ENCODE measurements at places on chromosomes 12 and 14.
A peak's percentile ranks its signal among the peaks of the same experiment; 100 is the strongest.

- DNase-seq = no peak
Observed at GRCh38 chr12:48857278-48857994, 5.5 kb upstream of the DDX23 start.

DNA sequence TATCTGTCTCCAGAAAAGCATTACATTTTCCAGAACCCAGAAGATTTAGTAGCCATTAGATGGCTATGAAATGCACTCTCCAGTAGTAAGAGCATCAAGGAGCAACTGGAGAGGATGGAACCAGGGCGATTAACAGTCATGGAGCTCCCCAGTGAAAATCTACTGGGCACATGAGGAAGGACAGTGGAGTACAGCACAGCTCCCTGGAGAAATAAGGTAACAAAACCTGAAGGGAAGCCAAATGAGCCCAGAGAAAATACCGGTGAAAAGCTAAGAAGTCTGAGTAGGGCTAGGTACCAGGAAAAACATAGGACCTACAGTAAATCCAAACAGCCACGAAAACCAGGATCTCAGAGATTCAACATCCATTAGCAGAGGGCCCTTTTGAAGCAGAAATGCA is 21.6 kb downstream of the SOX5 start:
- no peak for DNase-seq

DNA sequence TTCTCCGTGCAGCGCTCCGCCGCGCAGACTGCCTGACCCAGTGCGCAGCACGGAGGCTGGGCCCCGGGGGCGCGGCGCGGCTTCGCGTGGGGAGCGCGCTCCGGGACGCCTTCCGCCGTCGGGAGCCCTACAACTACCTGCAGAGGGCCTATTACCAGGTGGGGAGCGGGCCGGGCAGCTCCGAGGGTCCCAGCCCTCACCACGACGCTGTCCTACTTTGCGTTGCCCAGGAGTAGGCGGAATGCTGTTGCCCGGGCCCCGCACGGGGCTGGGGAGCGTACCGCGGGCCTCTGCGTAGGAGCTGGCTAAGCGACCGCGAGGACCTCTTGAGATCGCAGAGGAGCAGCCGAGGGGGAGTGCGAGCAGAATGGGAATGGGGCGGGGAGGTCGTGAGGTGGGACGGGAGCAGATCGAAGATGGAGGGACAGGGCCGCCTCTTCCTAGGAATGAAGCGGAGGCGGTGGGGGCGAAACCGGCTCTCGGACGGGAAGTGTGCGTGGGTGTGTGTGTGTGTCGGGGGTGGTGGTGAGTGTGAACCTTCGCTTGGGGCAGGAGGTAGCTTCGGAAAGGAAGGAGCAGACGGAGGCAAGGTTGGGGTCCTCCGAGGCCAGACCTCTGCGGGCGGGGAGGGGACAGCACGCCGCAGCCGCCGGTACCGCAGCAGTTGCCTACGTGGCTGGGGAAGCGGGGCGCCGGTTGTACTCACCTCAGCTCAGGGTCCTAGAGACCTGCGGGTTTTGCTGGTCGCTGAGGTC is 751 bp downstream of the P3H3 start:
- no peak for DNase-seq

GRCh38 chr12:14417715-14418114 is 52.2 kb downstream of the ATF7IP start:
- peak; percentile 53 for DNase-seq

- DNase-seq = no peak
Observed at GRCh38 chr12:42277396-42278127, 39.5 kb upstream of the YAF2 start.

GRCh38 chr14:84483072-84483420 is 1046.9 kb upstream of the FLRT2 start:
- DNase-seq = no peak

GRCh38 chr14:91225025-91225424 is 19.5 kb downstream of the GPR68 start:
- no peak for DNase-seq

DNA sequence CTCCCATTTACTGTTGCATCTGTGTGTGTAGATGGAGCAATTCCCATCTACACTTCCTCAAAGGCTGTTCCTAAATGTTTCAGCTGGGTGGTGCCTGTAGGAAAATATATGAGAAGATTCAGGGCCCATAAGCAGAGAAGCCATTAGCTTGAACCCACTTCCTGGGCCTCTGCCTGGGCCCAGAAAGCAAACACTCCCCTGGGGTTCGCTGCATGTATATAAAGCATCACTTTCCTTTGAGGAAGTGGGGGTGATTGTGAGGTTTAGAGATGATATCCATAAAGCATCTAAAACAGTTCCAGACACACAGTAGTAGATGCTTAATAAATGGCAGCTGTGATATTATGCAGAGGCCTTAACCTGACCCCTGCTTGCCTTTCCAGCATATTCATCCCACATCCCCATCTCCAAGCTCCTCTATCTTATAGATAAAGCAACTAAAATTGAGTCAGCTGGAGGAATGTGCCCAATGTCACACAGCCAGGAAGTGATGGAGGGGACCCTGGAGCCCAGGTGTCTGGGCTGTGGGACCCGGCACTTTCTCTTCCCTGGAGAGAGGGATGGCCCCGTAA is 280.0 kb upstream of the CRY1 start:
- no peak for DNase-seq

- DNase-seq = no peak
Observed at GRCh38 chr12:6394398-6394797, 10.4 kb downstream of the LTBR start.

DNA sequence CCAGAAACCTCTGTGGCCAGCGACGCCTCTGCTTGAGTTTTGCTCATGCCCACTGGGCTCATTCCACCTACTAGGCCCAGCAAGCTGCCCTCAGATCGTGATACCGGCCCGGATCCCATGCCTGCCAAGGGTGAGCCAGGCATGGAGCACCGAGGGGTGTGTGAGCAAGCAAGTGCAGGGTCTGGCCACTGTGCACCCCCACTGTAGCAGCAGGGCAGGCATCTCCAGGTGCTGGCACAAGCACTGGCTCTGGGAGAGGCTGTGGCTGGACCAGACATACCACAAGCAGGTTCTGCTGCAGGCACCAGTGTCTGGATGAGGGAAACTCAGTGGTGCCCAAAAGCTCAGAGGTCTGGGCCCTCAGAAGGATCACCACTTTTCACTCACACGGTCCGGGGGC is 20.6 kb downstream of the FAM186A start:
- no peak for DNase-seq

GRCh38 chr12:54051026-54051842 is 2.4 kb upstream of the HOXC4 start:
- no peak for DNase-seq

DNA sequence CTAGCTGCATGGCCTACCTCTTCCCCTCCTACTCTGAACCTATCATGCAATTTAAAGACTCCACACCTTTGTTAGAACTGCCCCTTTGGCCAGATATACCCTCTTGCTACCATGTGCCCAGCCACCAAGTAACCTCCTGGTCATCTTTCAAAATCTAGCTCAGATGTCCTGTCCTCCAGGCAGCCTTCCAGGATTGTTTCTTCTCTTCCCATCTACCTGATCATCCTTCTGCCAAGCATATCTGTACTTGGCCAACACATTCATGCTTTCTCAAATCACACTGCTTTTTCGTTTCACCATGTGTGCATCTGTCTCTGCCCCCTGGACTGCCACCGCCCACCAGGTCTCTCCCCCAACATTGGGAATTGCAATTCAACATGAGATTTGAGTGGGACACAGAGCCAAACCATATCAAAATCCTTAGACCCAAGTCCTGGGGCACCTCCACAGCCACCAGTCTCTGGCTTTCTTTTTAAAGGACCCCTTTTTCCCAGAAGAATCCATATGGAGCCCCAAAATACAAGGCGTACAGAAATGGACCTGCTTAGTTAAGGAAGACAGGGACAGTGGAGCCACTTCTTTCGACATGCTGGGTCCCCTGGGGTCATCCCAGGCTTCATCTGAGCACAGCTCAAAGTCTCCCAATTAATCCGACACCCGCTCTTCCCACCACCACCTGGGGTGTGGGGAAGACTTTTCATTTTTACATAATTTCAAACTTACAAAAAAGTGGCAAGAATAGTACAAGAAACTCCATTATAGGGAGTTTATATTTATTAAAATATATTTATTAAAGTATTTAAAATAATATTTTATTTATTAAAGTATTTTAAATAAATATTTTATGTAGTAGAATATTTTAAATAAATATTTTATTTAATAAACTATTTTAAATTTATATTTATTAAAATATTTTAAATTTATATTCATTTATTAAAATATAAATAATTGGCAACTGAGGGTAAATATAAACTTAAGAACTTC is 7.9 kb upstream of the CMKLR1 start:
- no peak for DNase-seq

DNA sequence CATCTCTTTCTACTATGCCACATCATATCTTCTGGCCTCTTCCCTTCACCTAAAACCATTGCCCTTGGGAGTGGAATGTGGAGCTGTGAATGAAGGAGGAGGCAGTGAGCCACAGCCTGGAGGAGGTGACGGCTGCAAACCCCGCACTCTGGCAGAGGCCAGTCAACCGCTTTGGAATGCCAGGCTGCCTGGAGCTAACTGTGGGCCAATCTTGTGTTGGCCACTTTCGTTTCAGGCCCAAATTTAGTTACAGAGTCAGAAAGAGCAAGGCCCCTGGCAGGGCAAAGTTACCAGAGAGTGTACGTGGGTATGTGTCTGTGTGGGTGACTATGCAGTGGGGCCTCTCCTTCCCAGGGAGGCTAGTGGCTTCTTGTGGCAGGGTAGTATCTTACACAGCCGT is 40.1 kb downstream of the CACNA1C start:
- DNase-seq = no peak

DNA sequence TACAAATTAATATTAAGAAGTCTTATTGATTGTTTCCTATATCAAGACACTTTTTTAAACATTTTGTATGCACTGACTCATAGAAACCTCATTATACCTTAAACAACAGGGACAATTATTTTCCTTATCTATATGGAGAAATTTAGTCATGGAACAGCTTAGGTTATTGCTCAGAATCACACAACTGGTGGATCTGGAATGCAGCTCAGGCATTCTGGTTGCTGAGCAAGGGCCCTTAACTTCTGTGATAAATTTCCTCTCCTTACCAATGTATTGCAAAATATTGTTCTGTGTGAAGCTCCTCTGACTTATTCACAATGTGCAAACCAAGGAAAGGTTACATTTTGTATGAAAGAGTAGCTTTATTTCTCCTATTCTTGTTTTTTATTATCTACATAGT is 817.8 kb downstream of the LRFN5 start:
- DNase-seq = no peak

DNA sequence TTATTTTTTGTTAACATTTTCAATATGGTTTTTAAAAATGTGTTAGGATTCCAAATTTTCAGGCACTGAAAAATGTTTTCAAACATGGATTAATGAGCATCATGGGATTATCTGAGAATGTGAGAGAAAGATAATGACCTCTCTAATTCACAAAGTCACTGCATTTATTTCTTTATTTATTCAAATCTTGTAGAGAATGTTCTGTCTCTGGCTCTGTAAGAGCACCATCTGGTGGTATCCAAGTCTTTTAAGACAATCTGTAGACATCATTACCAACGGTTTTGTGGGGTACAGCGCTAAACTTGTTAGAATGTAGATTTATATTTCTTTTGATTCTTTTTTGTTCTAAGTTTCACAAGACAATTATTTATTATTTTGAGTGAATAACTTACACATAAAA is 956.0 kb upstream of the NOVA1 start:
- no peak for DNase-seq

GRCh38 chr12:103273645-103274044 is 222.1 kb downstream of the C12orf42 start:
- no peak for DNase-seq

GRCh38 chr12:91804533-91804932 is 341.1 kb downstream of the BTG1 start:
- no peak for DNase-seq

- no peak for DNase-seq
Observed at GRCh38 chr14:32200368-32201192, 1.3 kb upstream of the RNU6-7 start.

GRCh38 chr14:22772725-22773124 is 6.2 kb downstream of the OXA1L start:
- DNase-seq = no peak

Measured in stimulated activated CD4-positive, alpha-beta T cell treated with anti-CD3 and anti-CD28 coated beads, TNF-alpha, amount 100 ng/mL, for 4 hours (primary cell).